Stimulated activated CD8-positive, alpha-beta memory T cell treated with anti-CD3 and anti-CD28 coated beads, Interleukin-15, amount 100 ng/mL, for 4 hours (primary cell): ENCODE measurements at places on chromosomes 12 and 14.

DNA sequence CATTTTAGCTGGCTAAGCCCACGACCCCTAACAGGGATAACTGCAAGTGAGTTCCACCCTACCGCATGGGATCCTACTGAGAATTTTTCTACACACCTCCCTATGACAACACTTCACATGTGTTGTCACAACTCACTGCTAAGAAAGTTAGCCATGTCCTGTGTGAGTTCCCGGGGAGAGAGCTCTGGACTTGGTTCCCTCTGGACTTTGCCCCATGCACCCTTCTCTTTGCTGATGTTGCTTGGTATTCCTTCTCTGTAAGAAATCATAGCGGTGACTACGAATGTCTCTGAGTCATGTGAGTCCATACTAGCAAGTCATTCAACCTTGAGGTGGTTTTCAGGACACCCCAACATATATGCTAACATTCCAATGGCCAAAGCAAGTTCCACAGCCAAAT, 9.5 kb upstream of the CDKN3 start:
- DNase-seq = no peak

- DNase-seq = no peak
Measured at GRCh38 chr12:64400041-64400440, 4.2 kb upstream of the XPOT start.

GRCh38 chr14:100828031-100828769, 2.3 kb downstream of the MEG3 start:
- DNase-seq = no peak

GRCh38 chr12:82695531-82695930, 8.8 kb downstream of the TMTC2 start:
- DNase-seq = no peak

DNA sequence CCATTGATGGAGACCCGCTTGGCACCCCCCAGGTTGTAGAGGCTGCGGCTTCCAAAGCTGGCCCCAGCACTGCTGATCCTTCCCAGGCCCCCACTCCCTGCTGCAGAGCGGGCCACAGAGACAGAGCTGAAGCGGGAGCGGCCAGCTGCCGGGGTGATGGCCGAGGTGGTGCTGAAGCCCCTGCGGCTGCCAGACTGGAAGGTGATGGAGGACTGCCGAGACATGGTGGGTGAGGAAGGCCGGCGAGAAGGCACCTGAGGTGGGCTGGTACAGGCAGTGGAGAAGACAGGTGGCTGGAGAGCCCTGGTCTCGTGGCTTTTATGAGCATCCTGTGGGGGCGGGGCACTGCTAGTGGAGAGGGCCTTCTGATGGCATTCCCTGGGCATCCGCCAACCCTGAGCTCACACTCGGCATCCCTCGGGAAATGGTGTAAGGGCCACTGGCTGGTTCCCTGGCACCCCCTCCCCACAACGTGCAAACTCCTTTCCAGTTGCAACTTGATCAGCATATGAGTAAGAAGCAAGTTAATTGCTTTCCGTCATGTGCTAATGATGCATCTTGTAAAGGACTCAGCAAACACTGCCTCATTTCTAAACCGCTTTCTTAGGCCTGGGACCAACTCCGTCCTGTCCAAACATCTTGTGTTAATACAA, at the start of gene KRT75:
Gene KRT75 (minus strand): TSS at position 291 of the 653 bp plus-strand sequence. CDS start 67 bp downstream, at position 224.
- no peak for DNase-seq

DNA sequence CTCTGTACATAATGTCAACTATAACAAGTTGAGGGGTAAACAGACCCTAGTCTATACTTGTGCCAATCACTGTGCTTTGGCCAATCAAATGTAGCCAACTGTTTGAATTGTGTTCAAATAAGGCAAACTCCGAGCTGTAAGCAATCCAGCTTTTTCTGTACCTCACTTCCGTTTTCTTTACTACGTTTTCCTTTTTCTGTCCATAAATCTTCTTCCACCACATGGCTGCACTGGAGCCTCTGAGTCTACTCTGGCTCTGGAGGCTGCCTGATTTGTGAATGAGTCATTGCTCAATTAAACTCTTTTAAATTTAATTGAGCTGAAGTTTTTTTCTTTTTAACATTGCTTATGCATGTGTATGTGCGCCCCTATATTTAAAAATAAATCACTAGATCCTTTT, 29.7 kb downstream of the CLEC1A start:
- DNase-seq = no peak
